ENCODE measurements at places on chromosomes 7 and 10.

- DNase-seq, result peak; percentile 2
These were observed 147.5 kb downstream of the RAB11FIP2 start for GRCh38 chr10:117899181-117899683.

DNA sequence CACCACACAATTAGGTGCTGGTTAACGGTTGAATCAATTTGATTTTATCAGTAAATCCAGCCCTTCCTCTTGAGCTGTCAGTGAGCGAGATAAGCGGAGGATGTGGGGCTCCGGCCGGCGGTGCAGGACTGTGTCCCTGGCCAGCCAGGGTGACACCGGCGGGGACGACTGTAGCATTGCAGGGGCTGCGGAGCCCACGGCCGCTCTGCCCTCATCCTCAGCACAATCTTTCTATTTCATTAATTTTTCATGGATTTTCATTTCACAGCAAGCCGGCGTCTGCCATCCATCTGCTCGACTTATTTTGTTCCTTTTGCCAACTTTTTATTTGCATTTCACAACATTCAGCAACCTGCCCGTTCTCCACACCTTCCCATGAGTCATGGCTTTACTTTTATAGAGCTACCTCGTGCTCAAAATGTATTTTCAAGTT, 4.7 kb downstream of the ADARB2 start:
- DNase-seq, result no peak

GRCh38 chr7:20354610-20355528, 24.2 kb downstream of the ITGB8 start:
- DNase-seq, result no peak

- no peak for DNase-seq
These were observed 57.7 kb upstream of the CDK13 start for GRCh38 chr7:39892361-39892760.

- peak; percentile 13 for DNase-seq
These were observed 79.5 kb downstream of the BEND7 start for GRCh38 chr10:13449296-13449695.

DNA sequence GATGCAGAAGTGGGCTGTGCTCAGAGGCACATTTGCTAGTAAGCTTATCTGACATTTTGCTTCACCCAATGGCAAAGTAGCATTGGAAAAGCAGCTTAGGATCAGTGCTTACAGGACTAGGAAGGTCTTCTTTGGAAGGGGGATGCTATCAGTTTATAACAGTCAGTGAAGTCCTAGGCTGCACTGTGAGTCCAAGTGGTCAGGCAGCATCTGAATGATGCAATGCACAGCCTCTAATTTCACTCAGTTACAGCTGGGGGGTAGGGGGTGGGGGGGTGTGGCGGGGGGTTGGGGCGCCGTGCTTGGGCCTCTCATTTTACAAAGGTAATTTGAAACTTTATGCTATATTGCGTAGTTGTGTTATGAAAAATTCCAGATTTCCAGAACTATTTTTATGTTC, 652.3 kb upstream of the MGMT start:
- no peak for DNase-seq

DNA sequence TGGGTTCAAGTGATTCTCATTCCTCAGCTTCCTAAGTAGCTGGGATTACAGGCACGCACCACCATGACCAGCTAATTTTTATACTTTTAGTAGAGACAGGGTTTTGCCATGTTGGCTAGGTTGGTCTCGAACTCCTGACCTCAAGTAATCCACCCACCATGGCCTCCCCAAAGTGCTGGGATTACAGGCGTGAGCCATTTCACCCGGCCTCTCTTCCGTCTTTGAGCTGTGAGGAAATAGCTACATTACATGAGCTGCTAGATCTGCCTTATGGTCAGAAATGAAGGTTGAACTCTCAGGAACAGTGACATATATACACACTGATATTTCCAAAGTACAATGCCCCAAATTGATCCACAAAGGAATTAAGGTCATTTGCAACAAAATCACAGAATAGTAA, 2.4 kb downstream of the BLVRA start:
- no peak for DNase-seq
